ENCODE measurements at places on chromosomes 2 and 18.

GRCh38 chr2:128284841-128285240, 33.8 kb downstream of the HS6ST1 start:
- no peak for DNase-seq

- DNase-seq: no peak
These were observed 59.9 kb upstream of the REG3A start for GRCh38 chr2:79219383-79219988.

- no peak for DNase-seq
These were observed 25.2 kb upstream of the CASP10 start for GRCh38 chr2:201157694-201158093.

- DNase-seq: no peak
These were observed 32.0 kb downstream of the RAB31 start for GRCh38 chr18:9740071-9740470.

DNA sequence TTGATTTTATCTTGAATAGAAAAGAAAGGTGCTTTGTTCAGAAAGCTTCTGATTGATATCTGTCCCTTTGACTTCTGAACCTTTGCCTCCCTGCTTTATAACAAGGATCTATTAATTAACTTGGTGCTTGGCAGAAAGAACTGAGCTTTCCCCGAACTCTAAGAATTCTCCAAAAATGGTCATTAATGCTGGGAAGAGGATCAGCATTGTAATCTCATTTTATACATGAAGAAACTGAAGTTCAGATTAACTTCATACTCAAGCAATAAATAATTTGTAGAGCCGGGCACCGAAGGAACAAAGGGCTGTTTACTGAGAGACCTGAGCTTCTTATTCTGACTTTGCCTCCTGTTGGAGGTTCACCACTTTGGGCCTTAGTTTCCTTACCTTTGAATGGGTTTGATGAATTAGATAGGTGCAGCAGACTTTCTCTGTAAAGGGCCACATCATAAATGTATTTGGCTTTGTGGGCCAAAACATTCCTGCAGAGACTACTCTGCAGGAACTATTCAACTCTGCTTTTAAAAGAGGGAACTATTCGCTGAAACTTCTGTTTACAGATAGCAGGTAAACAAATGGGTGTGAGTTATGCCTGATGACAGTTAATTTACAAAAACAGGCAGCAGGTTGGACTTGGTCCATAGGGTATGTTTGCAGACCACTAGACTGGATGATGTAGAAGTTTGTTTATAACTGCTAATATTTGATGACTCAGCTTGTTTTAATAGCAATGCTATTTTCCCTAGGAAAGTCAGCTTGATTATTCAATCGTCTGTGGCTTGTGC, 272.9 kb downstream of the TGIF1 start:
- no peak for DNase-seq

GRCh38 chr18:11502368-11502767, 107.0 kb upstream of the SLC35G4 start:
- DNase-seq: no peak

DNA sequence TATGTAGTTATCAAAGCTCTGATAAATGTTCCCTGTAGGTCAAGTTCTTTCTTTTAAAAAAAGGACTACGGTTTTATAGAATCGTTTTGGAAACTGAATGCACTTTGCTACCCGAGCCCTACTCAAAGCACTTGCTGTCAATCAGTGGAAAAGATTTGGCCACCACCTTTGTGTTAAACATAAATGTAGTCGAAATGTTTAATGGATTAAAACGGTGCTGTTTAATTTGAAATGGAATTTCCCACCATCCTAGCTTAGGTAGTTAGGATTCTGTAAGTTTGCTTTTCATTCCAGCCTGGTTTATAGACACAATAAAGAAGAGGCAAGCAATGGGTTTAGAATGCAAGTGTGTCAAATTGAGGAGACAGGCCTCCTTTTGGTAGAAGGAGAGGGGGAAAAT, 69.4 kb upstream of the MMADHC start:
- DNase-seq: no peak

DNA sequence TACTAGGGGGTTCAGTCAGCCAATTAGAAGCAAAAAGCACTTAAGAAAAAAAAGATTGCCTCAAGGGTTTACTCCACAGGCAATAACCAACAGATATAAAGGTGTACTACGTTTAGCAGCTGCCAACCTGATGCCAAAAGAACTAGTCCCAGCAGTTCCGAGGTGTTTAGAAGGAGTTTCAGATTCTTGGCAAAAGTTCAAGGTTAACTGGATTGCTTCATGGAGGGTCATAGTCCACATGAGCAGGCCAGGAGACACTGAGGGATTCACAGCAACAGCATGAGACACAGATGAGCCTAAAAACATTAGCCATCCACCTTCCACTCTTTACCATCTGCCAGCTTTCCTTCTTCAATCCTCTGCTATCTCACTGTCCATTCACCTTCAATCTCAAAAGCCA, 4.9 kb upstream of the DNAH7 start:
- DNase-seq: no peak
